ENCODE measurements at places on chromosomes 4 and X.

DNA sequence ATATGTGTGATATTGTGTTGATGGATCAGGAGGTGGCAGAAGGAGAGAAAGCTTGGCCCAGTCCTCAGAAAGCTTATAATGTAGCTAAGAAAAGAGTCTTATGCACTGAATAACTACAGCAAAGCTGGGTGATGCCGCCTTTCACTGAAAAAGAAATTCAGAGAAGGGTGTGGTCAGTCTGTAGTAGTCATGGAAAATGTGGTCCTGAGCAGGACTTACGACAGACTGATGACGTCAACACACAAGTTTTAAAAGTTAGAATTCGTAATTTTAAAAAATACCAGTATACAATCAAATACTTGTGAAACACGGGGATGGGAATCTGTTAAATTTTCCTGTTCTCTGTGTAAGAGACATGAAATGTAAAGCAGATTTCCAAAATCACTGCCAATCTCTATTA is 87.0 kb upstream of the RAPGEF2 start:
- DNase-seq = no peak

GRCh38 chr4:47668810-47669408 is 169.0 kb downstream of the CORIN start:
- DNase-seq = no peak

DNA sequence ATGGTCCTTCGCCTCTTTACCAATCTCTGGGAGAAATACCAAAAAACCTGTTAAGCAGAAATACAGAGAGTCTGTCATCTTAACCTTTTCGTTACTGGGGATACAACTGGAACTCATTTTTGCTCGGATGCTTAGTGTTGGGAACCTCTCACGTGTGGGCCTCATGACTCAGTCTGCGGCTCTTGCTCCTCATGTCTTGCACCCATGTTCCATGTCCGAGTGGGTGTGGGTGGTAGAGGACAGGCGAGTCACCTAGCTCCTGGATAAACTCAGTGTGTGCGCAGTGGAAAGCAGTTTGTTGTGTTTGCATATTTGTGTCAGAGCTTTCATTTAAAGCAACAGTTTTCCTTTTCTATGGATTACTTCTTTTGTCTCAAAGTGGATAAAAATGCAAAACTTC is 70.6 kb downstream of the TNIP2 start:
- no peak for DNase-seq

- no peak for DNase-seq
Measured at GRCh38 chrX:8688776-8689175, 43.2 kb downstream of the ANOS1 start.

DNA sequence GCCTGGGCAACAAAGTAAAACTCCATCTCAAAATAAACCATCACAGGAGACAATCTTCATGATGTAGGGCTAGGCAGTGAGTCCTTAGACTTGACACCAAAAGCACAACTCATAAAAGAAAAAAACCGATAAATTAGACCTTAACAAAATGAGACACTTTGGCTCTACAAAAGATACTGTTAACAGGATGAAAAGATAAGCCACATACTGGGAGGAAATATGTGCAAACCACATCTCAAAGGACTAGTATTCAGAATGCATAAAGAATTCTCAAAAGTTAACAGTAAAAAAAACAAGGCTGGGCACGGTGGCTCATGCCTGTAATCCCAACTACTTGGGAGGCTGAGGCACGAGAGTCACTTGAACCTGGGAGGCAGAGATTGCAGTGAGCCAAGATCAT is 13.2 kb downstream of the EFHC2 start:
- DNase-seq = no peak

GRCh38 chrX:146615628-146616348 is 193.8 kb upstream of the CXorf51B start:
- DNase-seq = no peak
